ENCODE measurements at places on chromosomes 1 and 21. TPM values are rescaled to one million over a fixed set of nuclear protein-coding genes. Genes with fewer than 3 reads are reported as not detected.

DNA sequence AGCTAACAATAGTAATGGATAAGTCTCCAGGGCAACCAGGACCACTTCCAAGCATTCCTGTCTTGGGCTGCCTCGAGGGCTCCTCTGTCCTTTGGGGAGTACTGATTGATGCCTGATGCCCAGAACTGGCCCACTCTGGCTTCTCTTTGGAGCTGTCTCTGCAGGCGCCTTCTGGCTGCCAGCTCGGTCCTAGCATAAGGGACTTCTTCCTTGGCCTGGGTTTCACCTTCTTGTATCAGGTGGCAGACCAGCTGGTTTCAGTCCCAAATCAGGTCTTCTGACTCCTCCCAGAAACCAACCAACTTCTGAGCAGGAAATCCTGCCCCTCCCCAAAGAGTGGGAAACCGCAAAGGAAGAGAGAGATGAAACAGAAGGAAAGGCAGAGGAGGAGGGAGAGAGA lies 10.6 kb downstream of the G0S2 start:
- no peak for DNase-seq

Gene CD1E
- not detected for total RNA-seq

Gene CFAP57
- 4.1 TPM for total RNA-seq

DNA sequence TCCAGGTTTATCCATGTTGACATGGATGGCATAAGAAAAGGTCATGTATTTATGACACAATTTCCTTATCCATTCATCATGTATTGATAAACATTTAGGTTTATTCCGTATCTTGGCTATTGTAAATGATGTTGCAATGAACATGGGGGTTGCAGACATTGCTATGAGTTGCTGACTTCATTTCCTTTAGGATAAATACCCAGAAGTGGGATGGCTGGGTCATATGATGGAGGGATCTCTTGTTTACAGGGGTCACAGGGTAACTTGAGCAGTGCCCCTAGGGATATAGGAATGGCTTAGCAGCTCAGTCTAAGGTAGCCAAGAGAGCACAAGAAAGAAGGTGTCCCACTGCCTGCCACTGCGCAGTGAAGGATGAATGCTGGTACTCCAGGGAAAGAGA lies 229.6 kb upstream of the COA6 start:
- DNase-seq = no peak

- no peak for DNase-seq
These were observed 583.4 kb upstream of the ADAMTS5 start for GRCh38 chr21:27550287-27550686.

Gene CASQ2
- not detected for total RNA-seq

Gene S100A2
- 10.6 TPM for total RNA-seq

DNA sequence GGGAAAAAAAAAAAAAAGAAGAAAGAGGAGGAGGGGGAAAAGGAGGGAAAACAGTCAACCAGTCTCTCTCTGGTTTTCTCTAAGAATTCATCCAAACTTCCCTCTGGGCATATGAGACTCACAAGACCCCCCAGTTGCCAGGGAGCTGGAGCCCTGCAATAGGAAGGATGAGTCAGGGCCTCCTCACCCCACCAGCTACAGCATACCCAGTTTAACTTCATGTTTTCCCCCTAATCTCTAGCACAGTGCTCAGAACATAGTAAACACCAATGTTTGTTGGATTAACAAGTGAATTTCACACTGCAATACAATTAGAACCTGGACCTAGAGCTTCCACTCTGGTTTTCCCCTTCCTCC lies 7.8 kb downstream of the F11R start:
- no peak for DNase-seq

Gene ASCL5
- total RNA-seq = 0.62 TPM

Gene LAMB3
- total RNA-seq = not detected

Gene PDZK1
- total RNA-seq = 1.4 TPM

DNA sequence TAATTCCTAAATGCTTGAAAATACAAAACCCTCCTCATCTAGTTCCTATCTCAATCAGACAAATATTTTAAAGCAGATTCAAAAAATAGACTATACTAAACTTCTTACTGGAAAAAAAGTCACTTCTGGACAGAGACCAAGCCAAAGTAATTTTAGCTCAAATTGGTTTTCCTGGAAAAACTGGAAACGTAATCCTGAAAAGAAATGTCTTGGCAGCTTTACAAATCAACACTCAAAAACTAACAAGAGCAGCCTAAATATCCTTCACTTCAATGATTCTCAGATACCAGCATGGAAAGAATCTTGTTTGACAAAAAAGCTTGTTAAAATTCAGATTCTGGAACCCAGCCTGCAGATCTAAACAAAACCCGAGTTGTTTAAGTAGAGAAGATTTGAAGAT lies 9.1 kb upstream of the GPR88 start:
- DNase-seq = no peak

Gene FTCD
- 1.1 TPM for total RNA-seq

GRCh38 chr1:228405979-228406228 lies 731 bp downstream of the TRIM11 start:
- DNase-seq = no peak

- DNase-seq = peak; percentile 0
These were observed 50.9 kb upstream of the CNIH3 start for GRCh38 chr1:224565186-224565585.

DNA sequence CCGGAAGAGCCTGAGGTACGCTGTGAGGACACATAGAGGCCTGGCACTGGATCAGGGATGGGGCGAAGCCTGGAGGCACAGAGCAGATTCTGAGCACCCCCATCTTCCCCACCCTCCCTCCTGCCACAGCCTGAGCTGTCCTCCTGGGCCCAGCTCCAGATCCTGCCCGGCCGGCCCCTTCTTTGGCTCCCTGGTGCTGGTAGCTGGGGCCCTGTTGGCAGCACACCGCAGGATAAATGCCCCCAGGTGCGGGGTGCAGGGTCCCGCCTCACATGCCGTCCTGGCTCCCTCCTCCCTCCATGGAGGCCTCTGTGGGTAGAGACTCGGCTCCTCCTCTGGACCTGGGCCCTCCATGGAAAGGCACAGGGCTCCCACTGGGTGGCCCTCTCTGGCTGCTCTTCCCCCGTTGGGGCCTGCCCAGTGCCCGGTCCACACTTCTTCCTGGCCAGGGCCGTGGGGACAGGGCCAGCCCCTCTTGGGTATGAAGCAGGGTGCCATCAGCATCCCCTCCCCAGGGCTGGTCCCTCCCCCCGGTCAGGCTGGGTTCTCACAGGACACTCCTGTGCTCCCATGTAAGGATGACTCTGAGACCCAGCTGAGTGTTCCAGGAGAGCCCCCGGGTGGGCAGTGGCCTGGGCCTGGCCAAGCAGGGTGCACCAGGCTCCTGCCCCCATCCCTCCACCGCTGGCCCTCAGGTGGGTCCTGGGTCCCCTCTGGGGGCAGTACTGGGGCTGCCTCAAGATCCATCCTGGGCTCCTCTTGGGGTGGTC lies 1.1 kb upstream of the OBSCN start:
- DNase-seq = no peak

DNA sequence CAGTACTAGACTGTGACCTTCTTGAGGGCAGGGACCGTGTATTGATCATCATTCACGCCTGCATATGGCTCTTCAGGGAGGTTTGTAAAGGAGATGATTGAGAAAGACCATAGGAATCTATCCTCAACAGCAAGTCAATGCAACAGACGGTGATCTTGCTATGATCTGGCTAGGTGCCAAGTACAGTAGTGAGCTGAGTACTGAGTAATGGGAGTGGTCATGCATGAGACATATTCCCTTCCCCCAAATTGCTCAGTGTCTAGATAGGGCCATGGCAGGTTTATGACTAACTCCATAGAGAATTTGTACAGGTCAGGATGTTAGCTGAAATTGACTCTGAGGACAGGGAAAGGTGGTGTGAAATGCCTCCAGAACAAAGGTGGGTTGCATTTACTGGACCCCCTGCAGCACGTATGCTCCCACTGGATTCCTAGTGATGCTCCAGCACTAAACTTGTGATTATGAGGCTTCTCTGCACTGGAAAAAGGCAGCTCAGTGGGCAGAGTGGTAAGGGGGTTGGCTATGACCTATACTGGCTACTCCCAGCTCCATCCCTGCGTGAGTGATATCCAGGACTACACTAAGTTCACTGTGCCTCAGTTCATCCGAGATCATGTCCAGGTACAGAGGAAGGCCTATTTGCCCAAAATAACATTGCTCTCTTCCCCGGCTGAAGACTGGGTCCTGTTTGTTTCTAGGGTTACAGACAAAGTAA lies 37.2 kb downstream of the KCNJ6 start:
- DNase-seq = peak; percentile 55

Gene A3GALT2
- not detected for total RNA-seq
